ENCODE measurements at places on chromosomes 1 and 21.

- peak; percentile 59 for DNase-seq
These were observed 745 bp downstream of the RCSD1 start for GRCh38 chr1:167630568-167631385.

- peak; percentile 44 for DNase-seq
These were observed 342.9 kb upstream of the PLXNA2 start for GRCh38 chr1:208587110-208587509.

GRCh38 chr1:164071288-164071687 lies 487.7 kb upstream of the PBX1 start:
- DNase-seq = no peak

DNA sequence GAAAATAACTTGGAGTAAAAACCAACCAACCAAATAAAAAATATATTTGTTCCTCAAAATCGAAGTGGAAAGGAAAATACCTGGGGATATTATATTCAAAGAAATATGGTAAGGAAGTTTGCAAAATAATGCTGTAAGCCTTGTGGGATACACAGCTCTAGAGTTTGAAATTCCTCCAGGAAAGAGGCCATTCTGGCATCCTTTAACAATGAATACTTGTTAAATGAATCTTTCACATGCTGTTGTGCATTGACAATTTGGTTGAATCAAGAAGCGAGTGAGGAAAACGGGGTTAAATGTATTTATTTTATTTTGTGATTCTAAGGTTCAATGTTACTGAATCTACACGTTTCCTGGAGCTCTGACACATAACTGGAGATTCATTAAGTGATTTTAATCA lies 30.5 kb upstream of the NTNG1 start:
- no peak for DNase-seq

DNA sequence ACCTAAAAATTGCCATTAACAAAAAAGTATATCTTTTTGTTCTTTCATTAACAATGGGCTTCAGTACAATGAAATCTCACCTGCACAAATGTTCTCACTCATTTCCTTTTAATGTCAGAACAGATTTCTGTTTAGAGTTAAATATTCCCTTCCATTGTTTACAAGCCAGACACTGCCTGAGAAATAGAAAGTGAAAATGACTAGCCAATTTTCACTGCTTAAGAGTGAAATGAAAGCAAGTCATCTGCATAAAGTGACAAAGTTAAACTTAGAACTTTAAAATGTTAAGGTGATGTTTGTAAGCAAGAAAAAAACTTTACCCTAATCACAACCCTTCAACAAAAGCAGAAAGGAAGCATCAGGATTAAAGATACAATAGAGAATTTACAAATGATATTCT lies 27.5 kb downstream of the COA6 start:
- peak; percentile 32 for DNase-seq

- DNase-seq = no peak
These were observed 25.5 kb downstream of the RGS7 start for GRCh38 chr1:241331328-241332036.

DNA sequence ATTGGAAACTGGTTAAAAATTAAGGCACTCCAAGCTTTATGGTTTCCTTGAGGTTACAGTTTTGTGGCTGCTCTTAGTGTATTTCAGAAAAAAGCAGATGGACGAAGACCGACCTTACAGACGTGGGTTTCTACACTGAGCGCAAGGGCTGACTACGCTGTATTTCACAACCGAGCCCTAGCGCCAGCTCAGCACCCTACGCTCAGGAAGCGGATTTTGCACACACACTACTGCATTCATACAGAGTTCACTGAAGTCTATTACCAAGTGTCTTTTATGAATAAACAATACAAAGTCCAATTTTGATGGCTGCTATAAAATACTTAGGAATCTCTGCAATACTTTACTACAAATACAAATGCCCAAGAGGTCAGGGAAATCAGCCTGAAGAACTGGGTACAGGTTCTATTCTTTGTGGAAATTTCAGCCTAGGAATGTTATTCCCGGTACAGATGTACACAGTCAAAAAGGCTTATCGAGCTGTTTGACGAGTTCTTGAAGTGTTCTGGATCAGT lies 23.8 kb downstream of the PTTG1IP start:
- no peak for DNase-seq

DNA sequence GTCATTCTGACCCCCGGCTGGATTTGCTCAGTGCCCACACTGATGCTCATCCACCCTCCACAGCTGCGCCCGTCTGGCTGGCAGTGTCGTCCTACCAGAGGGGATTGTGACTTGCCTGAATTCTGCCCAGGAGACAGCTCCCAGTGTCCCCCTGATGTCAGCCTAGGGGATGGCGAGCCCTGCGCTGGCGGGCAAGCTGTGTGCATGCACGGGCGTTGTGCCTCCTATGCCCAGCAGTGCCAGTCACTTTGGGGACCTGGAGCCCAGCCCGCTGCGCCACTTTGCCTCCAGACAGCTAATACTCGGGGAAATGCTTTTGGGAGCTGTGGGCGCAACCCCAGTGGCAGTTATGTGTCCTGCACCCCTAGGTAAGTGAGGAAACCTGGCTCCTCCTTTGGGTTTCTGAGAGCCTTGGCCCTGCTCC lies 5.7 kb upstream of the EFNA4 start:
- no peak for DNase-seq

- no peak for DNase-seq
These were observed 294.1 kb downstream of the SIPA1L2 start for GRCh38 chr1:232335741-232336293.

DNA sequence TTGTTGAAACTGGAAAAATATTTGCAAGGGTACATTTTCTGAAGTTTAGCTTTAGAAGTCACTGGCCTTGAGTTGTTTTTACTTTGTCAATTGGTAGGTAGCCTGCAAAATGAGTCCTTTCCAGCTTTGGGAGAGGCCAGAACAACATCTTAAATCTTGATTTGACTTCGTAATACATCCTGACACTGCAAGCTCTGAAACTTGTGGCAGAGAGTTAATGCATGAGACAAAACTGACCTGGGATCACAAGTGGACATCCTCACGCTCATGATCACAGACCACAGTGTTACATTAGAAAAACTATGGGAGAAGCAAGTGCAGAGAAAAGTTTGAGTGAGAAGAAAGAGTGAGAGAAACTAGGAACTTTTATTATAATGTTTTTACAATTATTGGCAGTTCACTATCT lies 550.9 kb downstream of the USP25 start:
- DNase-seq = no peak

- DNase-seq = no peak
These were observed 9.8 kb downstream of the ARL8A start for GRCh38 chr1:202134645-202135172.

- no peak for DNase-seq
These were observed 21.4 kb upstream of the LRRN2 start for GRCh38 chr1:204706838-204707509.

DNA sequence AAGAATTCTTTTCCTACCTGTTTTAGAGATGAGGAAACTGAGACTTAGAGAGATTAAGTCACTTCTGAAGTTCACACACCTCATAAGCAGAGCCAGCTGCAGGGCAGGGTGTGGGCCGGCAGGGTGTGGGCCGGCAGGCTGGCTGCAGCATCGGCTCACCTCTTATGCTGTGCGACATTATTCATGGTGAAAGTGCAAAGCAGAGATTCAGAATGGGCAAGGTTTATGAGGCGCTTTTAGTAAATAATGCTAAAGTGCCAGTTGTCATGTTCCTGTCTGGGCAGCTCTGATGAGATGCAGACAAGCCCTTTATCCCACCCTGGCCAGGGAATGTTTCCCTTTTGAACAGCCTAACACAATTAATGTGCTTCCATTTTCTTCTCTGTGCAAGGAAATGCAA lies 14.6 kb downstream of the MAB21L3 start:
- DNase-seq = no peak

Measured in GM19239 (cell line).